ENCODE measurements at places on chromosomes 3 and 15.

DNA sequence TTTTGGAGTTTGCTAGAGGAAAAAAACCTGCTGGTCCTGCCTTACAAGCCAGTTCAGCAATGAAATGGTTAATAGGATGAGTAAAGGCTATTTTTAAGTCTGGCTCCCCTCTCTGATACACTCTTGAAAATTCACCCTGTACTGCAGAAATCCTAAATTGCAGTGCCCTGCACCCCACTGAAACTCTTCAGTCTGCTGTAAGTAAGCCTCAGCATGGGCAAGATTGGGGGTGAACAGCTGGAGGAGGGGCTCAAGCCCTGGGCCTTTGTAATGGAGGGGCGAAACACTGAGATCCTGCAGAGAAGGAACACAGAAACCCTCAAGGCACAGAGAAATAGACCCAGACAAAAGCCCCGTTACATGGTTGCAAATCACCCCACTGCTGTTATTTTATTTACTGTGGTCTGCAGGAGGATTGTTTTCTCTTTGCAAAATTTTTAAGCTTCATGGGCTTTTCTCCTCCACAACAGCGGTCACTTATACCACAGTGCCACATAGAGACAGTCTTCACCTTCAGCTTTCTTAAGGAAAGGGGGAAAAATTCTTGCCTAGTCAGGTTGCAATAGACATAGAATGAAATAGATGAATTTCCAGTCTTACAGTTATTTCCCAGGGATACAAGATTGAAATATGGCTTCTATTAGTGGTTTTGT, 45.0 kb downstream of the SOX2 start:
- DNase-seq, result no peak

DNA sequence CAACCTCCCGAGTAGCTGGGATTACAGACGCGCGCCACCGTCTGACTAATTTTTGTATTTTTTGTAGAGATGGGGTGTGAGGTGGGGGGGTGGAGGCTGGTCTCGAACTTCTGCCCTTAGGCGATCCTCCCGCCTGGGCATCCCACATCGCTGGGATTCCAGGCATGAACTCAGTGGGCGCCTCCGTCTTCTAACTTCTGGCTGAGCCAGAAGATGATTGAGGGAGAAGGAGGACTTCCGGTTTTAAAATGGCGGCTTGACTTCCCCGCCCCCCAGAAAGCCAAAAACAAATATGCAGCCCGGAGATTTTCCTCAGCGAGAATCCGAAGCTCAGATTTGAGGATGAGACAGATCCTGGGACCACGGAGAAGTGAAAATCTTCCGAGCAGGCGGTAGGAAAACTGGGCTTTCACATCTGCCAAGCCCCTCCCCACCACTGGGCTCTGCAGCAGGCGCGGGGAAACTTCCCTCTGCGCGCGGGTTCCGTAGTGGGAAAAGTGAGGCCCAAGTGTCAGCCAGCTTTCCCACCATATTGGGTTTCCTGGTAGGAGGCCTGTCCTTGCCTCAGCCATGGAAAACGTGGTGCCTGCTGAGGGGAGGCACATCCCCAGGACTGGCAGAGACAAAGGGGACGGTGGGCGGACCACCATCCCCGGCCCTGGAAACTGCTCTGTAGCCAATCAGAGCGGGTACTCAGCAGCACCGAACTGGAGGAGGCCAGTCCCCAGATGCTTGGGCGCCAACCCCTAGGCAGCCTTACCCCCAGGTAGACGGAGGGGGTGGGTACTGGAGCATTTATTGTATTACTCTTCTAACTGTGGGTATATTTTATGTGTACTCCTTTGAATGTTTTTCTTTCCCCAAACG, 17.3 kb downstream of the CHST14 start:
- no peak for DNase-seq

GRCh38 chr3:21718943-21719591, 31.9 kb downstream of the ZNF385D start:
- DNase-seq, result no peak

- DNase-seq, result no peak
Observed at GRCh38 chr15:71444866-71445590, 329.8 kb downstream of the THSD4 start.

GRCh38 chr3:90184861-90185260, 1077.4 kb downstream of the EPHA3 start:
- no peak for DNase-seq

DNA sequence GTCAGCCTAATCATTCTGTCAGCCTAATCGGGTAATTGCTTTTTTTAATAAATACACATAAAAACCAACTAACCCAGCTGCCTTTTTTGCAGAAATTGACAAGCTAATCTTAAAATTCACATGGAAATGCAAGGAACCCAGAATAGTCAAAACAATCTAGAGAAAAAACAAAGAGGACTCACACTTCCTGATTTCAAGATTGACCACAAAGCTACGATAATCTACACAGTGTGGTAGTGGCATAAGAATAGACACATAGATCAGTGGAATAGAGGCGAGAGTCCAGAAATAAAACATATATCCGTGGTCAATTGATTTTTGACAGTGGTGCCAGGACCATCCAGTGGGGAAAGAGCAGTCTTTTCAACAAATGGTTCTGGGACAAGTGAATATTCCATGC, 2.4 kb upstream of the C3orf20 start:
- no peak for DNase-seq

GRCh38 chr3:160355826-160356225, 43.2 kb downstream of the IFT80 start:
- DNase-seq, result no peak

GRCh38 chr3:48445277-48445882, 1.2 kb upstream of the ATRIP start:
- no peak for DNase-seq

DNA sequence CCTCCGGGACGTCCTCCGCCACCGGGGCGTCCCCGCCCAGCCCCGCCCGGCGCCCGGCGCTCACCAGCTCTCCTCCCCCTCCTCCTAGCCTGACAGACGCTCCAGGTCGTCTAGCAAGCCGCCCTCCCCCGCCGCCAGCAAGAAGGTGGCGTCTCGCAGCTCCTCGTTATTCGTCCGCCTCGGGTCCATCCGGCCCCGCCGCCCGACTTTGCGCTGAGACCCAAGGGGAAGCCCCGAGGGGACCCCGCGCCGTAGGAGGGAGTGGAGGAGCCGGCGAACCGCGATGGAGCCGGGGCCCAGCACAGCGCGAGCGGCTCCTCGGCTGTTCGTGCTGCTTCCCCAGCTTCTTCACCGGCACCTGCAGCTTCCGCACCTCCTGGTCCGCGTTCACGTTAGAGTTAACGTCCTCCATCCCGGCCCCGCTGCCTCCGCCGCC, 26.3 kb upstream of the MTHFS start:
- DNase-seq, result peak; percentile 53

DNA sequence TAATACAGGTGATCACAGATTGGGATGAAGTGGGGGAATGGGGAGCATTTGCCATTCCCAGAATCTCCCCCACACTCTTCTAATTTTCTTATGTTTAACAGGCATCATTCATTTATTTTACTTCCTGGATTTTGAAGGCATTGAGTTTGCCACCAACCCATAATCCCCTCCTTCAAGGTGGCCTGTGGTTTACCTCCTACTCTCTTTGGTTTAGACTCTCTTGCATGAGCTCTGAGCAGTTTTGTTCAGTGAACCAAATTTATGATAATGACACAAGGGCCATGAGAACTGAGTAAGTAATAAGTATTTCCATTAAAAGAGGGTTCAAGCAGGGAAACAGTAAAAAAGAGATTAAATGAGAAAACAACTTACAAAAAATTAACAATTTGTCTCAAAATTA, 703.1 kb upstream of the CFAP20DC start:
- DNase-seq, result no peak

DNA sequence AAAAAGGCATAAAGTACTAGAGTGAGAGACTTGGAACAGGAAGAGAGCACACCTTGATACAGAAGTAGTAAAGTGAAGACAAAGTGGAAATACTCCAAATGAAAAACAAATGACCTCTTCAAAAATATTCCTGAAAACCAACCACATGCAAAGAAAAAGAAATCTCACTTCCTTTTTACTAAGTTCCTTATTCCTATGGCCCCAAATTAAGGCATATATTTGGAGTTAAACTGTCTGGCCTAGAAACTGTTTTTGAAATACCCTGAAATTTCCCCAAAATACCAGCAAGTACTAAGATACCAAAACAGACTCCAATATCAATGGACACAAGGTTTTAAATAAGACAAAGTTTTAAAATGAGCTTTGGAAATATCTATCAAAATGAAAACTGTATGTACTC, 58.2 kb downstream of the ZNF148 start:
- DNase-seq, result no peak

- no peak for DNase-seq
Observed at GRCh38 chr3:21140785-21141184, 610.2 kb downstream of the ZNF385D start.

GRCh38 chr3:113537155-113537554, 4.8 kb downstream of the SIDT1 start:
- no peak for DNase-seq

- no peak for DNase-seq
Observed at GRCh38 chr3:25397150-25397549, 30.9 kb upstream of the RARB start.

GRCh38 chr15:40006646-40007045, 32.3 kb downstream of the SRP14 start:
- DNase-seq, result no peak

- no peak for DNase-seq
Observed at GRCh38 chr3:50581459-50581842, 12.1 kb downstream of the HEMK1 start.

- DNase-seq, result no peak
Observed at GRCh38 chr3:102194760-102195159, 240.1 kb upstream of the ZPLD1 start.

DNA sequence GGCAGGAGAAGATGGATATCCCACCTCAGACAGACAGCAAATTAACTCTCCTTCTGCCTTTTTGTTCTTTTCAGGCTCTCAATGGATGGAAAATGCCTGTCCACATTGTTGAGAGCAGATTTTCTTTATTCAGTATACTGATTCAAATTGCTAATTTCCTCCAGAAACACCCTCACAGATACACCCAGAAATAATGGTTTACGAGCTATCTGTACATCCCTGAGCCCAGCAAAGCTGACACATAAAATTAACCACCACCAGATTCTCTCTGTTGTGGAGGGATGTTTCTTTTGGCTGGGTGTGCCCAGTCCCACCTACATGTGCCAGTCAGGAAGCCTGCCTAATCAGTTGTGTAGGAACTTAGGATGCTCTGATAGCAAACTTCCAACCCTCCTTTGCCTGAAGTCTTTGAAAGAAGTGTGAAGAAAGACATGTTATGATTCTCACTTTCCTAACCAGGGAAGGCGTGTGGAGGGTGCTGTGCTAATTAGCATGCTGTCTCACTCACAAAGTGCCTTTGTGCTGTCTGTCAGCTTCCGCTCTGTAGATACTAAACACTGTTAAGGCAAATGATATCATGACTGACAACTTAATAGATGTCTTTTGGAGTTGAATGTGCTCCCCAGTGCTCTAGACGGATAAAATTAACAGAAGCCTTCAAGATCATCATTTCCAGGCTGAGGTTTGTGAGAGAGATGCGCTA, 208.5 kb downstream of the CLSTN2 start:
- no peak for DNase-seq

- DNase-seq, result no peak
Observed at GRCh38 chr3:16761571-16761970, 123.2 kb upstream of the PLCL2 start.

DNA sequence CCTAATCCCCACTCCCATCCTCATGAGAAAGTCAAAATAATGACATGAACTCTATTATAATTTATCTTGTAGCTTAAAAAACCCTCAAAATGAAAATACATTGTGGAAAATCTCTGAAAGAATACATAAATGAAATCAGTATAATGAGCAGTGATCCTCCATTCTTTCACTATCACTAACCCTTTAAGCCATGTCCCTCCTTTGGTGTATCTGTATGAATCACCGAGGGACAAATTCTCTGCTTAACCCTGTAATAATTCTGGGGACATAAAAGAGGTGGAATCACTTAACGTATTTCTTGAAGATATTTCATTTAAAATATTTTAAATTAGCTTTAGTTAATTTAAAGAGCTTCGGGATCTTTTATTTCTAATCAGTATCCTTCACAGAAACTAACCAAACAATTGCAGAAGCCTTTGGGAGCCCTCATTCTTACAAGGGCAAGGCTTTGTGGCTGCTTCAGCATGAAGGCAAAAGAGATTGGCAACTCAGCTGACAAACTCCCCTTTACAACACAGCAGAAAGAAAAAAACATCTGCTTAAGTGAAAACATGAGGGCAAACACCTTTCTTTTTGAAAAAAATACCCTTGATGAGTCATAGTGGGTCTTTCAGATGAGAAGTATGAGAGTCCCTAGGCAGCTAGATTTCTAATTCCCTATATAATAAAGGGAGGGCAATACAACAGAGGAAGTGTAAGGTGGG, 44.0 kb upstream of the ALCAM start:
- no peak for DNase-seq

- DNase-seq, result no peak
Observed at GRCh38 chr3:72044231-72044855, 259.4 kb upstream of the PROK2 start.

- no peak for DNase-seq
Observed at GRCh38 chr15:31217566-31218270, 108.9 kb upstream of the KLF13 start.

DNA sequence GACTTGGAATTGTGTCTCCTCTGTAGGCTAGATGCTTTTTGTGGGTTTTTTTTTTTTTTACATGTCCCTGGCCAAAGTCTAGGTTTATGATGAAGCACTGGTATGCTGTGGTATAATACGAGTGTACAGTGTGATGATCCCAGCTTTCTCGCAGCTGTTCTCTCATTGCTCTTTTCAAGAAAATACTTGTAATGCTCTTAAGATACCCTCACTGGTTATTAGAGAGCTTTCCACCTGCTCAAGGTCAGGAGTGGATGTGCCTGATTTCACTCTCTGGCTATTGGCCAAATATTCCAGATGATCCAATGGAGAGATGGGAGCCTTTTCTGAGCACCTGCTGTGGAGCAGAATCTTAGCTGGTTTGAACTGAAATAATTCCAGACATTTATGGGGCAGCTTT, 215.1 kb downstream of the MYRIP start:
- no peak for DNase-seq

- DNase-seq, result no peak
Observed at GRCh38 chr3:13535905-13536304, 13.0 kb upstream of the FBLN2 start.

DNA sequence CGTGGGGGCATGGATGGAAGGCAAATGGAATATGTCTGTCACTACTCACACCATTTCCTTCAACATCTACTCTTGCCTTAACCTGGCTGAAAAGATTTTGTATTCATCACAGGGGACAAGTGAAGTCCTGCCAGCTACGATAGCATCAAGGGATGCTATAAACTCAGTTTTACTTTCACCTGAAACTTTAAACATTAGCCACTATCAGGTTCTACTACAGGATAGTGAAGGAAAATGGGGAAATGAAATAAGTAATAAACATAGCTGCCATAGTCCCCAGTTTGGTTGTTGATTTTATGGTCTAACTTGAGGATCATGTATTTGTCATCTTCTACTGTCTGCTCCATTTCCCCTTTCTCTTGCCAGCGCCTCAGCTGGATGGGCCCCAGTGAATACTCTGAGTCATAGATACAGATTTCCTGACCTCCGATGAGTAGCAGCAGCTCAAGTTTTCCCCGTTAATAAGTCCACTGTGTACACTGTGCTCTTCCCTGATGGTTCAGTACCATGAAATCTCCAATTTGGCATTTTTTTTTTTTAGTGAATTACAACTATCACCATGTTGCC, 338.2 kb upstream of the SLCO3A1 start:
- DNase-seq, result no peak

Measured in activated CD4-positive, CD25-positive, alpha-beta regulatory T cell (primary cell).